Stimulated activated CD8-positive, alpha-beta memory T cell treated with anti-CD3 and anti-CD28 coated beads, Interleukin-7, amount 100 ng/mL, for 4 hours (primary cell): ENCODE measurements at places on chromosomes 16 and 17.

GRCh38 chr17:65707780-65708179 is 146.3 kb upstream of the AXIN2 start:
- no peak for DNase-seq

DNA sequence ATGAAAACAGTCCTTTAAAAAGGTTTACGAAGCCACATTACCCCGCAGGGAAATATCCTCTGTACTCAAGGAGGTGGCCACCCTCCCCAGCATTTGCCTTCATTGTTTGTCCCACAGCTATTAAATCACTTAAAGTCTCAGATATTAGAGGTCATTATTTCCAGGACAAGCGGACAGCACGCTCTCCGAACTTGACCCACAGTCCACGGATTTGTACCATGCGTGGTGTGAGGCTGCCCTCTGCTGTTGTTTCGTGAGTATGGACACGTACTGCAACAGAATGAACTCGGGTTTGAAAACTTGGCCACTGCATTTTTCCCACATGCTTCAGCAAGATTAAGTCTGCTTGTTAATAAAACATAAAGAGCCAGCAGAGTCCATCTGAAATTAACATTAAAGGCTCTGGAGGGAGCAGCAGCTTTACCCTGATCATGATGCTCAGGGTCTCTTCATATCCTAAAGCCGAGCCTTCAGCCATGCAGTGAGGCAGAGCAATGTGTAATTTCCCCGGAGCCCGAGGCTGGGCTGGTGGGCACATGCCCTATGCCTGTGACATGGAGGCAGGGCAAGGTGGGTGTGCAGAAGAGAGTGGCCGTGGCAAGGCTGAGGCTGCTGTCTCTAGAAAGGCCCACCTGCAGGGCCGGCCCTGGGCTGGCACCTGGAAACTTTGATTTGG is 19.7 kb downstream of the MEAK7 start:
- DNase-seq, result no peak

DNA sequence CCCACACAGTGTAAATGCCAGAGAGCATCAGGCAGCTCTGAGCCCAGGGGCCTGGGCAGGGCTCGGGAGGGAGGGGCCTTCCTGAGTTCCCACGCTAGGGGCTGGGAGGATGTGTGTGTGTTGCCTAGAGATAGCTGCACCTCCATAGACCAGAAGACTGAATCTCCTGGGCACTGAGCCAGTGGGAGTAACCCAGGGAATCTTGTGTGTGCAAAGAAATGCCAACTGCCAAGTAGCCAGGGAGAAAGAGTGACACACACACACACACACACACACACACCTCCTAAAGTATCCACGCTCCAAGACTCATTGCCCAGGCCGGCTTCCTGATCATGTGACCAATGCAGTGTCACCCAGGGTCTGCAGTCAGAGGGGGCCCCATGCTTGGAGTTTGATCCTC is 166.2 kb upstream of the RPL38 start:
- DNase-seq, result no peak

GRCh38 chr17:40564883-40565768 is at the start of gene CCR7:
TSS of gene CCR7 (minus strand) at chr17:40565472. CDS start at chr17:40565409, 63 bp downstream.
- peak; percentile 74 for DNase-seq

DNA sequence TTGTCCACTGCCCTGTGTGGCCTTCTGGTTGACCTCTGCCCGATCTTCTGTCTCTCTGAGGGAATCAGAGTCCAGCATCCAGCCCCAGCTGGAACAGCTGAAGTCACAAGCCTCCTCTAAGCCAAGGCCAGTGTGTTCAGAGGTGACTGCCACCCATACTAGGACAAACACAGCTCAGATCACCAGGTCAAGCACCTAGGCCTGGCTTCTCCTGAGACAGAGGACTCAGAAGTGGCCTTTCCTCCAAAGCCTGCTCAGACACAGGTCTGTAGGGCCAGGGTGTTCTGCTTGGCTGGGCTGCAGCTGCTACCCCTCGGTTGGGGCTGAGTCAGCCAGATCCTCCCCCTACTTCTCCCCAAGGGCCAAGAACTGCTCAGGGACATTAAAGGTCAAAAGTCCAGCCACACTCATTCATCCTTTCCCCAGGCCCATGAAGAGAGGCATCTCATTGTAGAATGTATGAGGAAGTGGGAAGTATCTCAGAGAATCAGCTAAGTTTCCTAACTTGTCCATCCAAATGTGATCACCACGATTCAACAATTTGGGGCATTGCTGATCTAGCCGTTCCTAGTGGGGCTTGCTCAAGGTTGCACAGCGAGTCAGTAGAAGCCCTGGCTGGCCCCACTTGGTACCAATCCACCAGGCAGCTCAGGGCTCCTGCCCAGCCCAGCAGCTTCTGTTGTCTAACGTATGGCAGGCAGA is 7.6 kb downstream of the SLC46A1 start:
- DNase-seq, result no peak

GRCh38 chr17:7307686-7308624 is 527 bp downstream of the EIF5A start:
- DNase-seq, result peak; percentile 41
